ENCODE measurements at places on chromosomes 16 and 17. TPM values are rescaled to one million over a fixed set of nuclear protein-coding genes. Genes with fewer than 3 reads are reported as not detected.

Gene MRPL12
- 90.6 TPM for polyA plus RNA-seq

Gene TAOK1
- 6.4 TPM for polyA plus RNA-seq

Gene MPP2
- polyA plus RNA-seq = 1.6 TPM

Gene EEF2K
- polyA plus RNA-seq = 3.4 TPM

Gene SRCIN1
- 1.8 TPM for polyA plus RNA-seq

Gene PKMYT1
- polyA plus RNA-seq = 9.5 TPM

Gene MMP28
- polyA plus RNA-seq = 21.0 TPM

Gene HID1
- 85.2 TPM for polyA plus RNA-seq

Gene ZNF286A
- 3.5 TPM for polyA plus RNA-seq

Gene MIEN1
- polyA plus RNA-seq = 106 TPM

Gene SNAI3
- polyA plus RNA-seq = 1.0 TPM

Gene PCTP
- 22.5 TPM for polyA plus RNA-seq

Gene ATAD5
- 0.60 TPM for polyA plus RNA-seq

All from stomach (tissue), 19 donors.